MG63 (cell line): ENCODE measurements at places on chromosomes 7 and 10. TPM values are rescaled to one million over a fixed set of nuclear protein-coding genes. Genes with fewer than 3 reads are reported as not detected.
A peak's percentile ranks its signal among the peaks of the same experiment; 100 is the strongest.

Gene DGKB
- total RNA-seq: not detected in 2 replicates

Gene UBE3C
- 66.8 and 74.6 TPM in 2 replicates for total RNA-seq

Gene ACTL6B
- total RNA-seq: not detected in 2 replicates

Gene OGDH
- total RNA-seq: 31.6 and 54.0 TPM in 2 replicates

DNA sequence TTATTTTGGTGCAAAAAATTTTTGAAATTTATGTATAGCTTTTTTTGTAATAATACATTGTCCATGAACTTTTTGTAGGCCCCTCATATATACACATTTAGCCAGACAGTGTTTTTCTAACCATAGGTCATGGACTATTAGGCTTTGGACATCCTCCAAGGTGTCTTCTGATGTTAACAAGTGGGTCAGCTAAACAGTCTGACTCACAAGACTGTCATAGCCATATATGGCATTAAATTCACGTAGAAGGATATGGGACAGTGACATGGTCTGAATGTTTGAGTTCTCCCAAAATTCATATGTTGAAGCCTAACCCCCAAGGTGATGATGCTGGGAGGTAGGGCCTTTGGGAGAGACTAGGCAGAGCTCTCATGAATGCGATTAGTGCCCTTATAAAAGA lies 14.0 kb upstream of the NUB1 start:
- no peak for DNase-seq

GRCh38 chr10:1600861-1601260 lies 136.5 kb downstream of the ADARB2 start:
- no peak for DNase-seq

DNA sequence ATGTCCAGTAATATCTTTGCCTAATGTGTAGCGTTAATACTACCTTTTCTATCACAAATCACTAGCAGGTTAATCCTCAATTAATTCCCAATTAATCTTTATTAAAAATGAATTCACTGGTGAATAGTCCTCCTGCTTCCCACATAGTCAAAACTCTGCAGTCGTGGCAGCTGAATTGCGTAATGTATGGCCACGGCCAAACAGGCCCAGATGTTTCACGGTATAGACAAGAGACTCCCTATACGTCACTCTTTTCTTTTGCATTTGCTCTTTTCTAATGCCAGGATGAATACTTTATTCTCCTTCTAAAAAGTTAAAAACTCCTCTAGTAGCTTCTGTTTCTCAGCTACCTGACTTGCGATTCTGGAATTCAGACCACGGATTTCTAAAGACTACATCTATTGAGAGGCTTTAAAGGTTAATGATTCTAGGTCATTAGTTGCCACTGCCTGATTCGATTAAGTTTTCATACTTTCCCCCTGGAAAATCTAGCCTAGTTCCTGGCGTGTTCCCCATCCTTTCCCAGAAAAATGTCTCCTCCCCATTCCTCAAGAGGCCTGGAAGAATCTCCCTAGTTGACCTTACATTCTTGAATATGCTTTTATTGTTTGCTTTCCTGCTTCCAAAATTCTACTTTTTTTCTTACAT lies 16.9 kb downstream of the MEOX2 start:
- DNase-seq: no peak

DNA sequence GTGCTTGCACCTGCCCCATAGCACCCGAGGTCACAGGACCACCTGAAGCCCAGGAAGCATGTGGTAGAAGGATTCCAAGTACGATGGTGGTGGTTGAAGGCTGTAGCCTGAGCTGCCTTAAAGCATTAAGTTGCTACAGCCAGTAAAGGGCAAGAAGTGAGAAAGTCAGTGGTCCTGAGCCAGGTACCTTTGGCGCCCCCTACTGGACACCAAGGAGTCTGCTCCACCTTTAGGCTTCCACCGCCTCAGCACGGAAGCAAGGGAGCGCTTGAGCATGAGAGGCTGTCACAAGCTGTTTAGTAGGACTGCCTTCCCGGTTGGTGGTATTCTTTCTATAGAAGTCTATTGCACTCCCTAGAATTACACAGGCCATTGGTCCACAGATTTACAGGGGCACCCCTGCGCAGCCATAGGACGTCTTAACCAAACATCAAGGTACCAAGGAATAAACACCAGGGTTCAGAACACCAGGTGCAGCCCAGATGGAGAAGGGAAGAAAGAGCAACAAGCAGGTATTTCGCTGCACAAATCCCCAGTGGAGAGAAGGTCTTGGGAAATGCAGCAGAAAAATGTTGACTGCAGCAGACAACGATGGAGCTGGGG lies 2.2 kb downstream of the CRTAC1 start:
- peak; percentile 16 for DNase-seq

- no peak for DNase-seq
Measured at GRCh38 chr7:76272851-76273497, 29.5 kb upstream of the HSPB1 start.

- no peak for DNase-seq
Measured at GRCh38 chr10:120077707-120078492, 185.4 kb downstream of the SEC23IP start.

DNA sequence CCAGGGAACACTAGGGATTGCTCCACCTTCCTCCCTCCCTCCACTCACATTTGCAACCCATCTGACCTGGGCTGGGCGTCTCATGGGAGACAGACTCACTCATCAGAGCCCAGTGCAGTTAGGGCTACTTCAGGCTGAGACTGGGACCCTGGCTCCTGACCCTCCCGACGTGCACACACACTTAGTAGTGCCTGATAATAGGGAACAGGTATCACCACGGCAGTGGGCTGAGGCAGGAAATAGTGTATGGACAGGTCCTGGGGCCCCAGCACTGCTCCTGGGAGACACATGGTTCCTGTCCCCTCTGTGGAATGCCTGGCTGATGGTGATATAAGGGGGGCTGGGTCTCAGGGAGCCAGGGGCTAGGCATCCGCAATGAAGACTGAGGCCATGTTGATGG lies 14.3 kb downstream of the AQP1 start:
- DNase-seq: no peak

DNA sequence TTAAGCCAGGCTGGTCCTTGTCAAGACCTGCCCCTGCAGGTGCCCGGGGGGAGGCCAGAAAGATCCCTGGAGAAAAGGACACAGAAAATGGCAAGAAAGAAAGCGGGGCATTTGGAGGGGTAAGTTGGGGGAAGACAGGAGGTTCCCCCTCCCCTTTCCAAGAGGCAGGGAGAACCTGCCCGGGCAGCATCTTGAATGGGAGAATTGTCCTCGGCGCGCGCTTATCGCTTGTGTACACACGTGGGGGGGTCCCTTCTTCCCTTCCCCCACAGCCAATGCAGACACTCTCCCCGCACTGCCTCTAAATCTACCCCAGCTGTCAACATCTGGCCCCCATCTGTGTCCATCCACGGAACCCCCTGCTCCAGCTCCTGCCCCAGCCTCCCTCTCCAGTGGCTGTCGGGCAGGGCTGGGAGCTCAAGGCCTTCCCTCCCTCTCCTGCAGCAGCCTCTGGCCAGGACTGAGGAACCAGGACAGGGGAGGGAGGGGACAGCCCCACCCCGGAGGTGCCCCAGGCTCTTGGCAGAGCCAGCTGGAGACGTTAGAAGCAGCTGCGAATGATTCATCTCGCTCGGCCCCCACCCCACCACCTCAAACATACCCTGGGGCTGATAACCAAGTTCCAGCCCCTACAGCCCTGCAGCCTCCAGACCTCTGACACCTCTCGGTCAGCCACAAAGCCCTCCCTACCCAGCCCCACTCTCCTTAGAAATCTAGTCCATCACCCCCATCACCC lies 25.3 kb downstream of the EPHB4 start:
- DNase-seq: peak; percentile 95

DNA sequence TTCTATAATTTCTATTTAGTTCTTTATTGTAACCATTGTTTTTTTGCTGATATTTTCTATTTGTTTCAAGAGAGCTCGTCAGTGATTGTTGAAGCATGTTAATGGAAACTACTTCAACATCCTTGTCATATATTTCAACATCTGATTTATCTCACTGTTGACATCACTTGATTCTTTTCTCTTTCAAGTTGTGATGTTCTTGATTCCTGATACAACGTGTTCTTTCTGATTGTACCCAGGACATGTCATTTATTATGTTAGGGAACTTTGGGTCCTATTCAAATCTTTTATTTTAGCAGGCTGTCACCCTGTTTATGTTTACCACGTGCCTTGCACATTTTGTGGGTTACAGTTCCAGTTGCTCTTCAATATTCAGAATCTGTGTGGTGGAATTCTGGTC lies 79.8 kb upstream of the RSU1 start:
- no peak for DNase-seq
